Activated CD4-positive, alpha-beta T cell treated with anti-CD3 and anti-CD28 coated beads for 36 hours (primary cell): ENCODE measurements at places on chromosomes 11 and 22. TPM values are rescaled to one million over a fixed set of nuclear protein-coding genes. Genes with fewer than 3 reads are reported as not detected.

Gene EIF3F
- 289 TPM for total RNA-seq

DNA sequence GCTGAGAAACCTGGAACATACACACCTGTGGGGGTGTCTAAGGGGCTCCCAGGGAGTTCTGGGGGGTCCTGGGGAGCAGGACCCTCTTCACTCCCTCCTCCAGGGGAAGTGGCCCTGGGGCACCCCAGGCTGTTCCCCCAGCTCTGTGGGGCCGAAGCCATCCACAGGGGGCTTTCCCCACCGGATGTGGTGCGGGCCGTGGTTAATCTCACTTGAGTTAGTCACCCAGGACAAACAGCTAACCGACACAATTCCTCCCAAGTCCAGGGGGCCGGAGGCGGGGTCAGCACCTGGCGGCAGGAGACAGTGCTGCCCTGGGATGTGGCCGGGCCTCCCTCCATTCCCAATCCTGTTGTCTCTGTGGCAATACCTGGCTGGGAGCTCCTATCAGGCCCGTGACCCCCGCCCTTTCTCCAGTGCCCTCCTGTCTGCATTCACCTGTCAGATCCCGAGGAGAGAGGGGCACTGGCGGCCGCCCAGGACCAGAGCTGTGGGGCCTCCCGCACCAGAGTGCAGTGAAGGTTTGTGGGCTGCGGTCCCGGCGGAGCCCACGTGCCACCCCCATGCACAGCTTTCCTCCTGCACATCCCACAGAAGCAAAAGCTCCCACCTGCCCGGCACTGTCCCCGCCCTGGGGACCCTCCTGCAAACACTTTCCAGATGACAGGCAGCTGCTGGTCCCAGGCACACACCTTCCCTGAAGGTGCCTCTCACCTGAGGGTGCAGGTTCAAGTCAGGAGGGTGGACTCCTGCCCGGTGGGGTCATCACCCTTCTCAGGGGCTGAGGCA is 5.2 kb upstream of the MUC5AC start:
- peak; percentile 64 for DNase-seq

- DNase-seq, result no peak
These were observed 331.1 kb upstream of the NARS2 start for GRCh38 chr11:78905756-78906155.

GRCh38 chr11:69947793-69948255 is 128.6 kb upstream of the FGF3 start:
- no peak for DNase-seq

Gene CNGA4
- total RNA-seq, result 0.21 TPM

Gene RIMBP3B
- 0.35 TPM for total RNA-seq

DNA sequence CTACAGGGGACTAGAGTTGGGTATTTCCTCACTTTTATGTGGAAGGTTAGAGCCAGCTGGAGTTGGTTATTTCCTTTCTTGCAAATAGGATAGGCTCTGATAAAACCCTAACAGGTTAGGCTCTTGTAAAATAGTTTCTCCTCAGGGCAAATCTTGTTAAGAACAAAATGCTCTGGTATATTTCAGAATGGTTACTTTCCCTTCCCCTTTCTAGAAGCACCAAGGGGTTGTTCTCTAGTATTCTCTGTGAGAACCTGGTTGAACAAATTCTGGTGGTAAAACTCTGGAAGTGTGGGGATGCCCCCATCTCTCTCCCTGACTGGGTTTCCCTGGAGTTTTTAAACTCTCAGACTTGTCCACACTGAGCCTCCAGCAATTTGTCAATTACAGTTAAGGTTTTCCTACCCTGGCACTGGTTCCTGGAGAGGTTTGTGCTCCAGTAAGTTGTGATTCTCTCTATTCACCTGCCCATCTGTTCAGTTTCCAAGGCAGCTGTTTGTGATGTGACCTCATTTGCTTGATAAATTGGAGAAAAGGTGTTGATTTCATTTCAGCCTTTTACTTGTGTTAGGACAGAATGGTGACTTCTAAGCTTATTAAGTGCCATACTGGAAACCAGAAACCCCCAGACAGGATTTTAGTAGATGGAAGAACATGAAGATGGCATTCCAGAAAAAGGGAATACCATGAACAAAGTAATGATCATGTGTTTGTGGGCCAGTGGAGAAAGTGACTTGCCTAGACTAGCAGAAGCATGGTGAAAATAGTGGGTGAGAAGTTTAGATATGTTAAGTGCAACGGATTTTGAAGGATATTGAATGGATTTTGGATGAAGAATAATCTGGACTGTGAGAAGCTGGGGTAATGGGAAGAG is 64.6 kb downstream of the EXT2 start:
- no peak for DNase-seq

- DNase-seq, result no peak
These were observed 8.1 kb downstream of the OR8A1 start for GRCh38 chr11:124577716-124578427.

Gene DDI1
- total RNA-seq, result not detected

Gene DLG2
- 1.7 TPM for total RNA-seq

Gene TPBGL
- 0.18 TPM for total RNA-seq

Gene LDHAL6A
- total RNA-seq, result not detected

DNA sequence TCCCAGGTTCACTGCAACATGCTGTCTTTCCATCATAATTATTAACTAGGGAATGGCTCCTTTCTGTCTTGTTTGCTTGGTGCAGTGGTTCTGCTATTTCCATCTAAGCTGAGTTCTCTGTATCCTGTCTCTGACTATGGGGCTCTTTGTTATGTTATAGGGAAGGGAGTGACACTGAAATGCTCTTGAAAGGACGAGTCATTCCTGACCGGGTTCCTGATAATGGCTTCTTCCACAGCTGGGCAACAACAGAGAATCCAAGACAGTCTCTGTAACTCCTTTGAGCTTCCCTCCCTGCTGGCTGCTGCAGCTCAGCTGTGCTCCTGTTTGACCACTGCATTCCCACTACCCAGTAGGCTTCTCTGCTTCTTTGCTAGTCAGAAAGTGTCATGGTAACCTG is 24.1 kb downstream of the OR2AT4 start:
- no peak for DNase-seq

DNA sequence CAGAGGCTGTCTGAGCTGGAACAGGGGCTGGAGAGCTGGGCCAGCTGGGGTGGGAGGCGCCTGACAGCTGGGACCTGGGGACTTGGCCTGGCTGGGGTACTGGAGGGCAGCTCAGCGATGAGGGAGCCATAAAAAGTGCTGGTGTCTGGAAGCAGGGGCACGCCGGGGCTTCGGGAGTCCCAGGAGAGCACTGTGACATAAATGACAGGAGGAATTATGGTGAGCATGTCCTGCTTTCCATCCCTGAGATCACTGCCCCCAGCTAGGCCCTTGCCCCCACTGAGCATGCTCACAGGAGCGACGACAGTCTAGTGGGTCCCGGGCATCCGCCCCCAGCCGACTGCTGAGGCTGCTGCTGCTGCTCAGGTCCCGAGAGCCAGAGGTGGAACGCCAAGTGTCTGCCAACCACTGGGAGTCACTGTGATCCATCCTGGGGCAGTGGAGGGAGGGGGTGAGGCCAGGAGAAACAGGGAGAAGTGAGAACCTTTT is 6.2 kb downstream of the ROBO4 start:
- no peak for DNase-seq

DNA sequence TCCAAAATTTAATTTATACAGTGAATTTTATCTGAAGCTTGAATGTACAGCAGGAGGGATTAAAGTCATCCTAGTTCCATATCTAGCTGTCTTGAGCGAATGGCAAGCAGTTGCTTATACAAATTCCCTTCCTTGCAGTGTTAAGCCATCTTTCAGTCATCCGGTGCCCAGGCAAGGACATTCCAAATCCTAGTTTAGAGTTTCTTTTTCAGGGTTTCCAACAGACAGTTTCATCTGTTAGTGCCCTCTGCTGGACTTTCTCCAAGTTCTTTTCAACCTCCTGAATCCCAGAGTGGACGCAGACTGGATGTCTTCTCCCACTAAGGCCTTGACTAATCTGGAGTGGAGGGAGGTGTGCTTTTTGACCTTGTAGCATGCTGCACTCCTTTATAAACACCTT is 45.4 kb downstream of the GRAMD1B start:
- DNase-seq, result no peak

GRCh38 chr11:73350908-73351636 is 25.1 kb upstream of the RELT start:
- peak; percentile 75 for DNase-seq

- DNase-seq, result peak; percentile 11
These were observed 103.5 kb upstream of the RCN1 start for GRCh38 chr11:31987118-31988005.

- peak; percentile 46 for DNase-seq
These were observed 6.6 kb upstream of the MS4A12 start for GRCh38 chr11:60485987-60486386.

DNA sequence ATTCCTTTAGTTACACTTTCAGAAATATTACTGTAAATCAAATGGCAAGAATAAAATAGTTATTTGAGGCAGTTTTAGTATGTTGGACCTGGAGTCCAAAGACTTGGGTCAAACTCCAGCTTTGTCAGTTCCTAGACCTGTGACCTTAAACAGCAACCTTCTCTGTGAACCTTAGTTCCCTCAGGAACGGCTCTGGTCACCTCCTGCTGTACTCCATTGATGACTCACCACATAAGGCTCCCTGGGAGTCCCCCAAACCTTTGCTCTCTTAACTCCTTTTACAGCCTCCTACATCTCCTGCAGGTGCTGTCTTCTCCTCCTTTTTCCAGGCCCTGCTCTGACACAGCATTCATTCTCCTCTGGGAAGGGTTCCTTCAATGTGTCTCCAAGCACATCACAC is 29.1 kb downstream of the LIMK2 start:
- DNase-seq, result no peak

Gene SLC6A5
- total RNA-seq, result not detected
